ENCODE measurements at places on chromosomes 6 and 20.
A peak's percentile ranks its signal among the peaks of the same experiment; 100 is the strongest.

DNA sequence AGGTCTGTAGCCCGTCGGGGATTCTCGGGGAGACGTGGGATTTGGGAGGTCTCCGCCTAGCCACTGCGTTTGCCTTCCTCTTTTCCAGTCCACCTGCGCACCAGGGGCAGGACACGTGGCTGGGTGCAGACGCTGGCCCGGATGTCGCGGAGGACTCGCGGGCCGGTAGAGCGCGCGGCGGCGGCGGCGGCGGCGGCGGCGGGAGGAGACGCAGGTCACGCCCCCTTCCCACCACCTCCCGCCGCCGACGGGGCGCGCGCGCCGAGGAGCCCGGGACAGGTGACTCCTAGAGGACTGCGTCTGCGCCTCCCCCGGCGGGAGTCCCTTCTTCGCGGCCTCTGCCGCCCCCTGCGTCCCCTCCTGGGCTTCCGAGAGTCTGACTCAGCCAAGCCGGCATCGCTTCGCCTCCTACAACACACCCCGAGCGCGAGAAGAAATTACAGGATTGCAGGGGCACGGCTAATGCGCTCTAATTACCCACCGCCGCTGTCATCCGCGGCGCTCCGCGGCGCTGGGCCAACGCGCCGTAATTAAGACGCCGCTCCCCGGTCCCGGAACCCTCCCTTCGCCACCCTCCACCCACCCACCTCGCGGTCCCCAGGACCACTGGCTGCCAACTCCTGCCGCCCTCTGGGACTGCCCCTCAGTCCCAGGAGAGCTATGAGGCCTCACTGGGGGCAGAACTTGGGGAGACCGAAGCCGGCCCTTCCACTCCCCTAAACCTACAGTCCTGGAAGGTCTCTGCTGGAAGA, 124.5 kb downstream of the MRPL14 start:
- H3K4me3 ChIP-seq: peak overlapping the region; percentile 49
- peak; percentile 65 for DNase-seq
- H3K36me3 ChIP-seq: no peaks in the 10 kb centered on the region
- no peak overlapping the region for H3K27ac ChIP-seq
- H3K4me1 ChIP-seq: peaks cover 17% of the 10 kb centered on the region

GRCh38 chr6:33279971-33280511, 3.1 kb downstream of the B3GALT4 start:
- peaks cover 76% of the 10 kb centered on the region for H3K36me3 ChIP-seq
- H3K27me3 ChIP-seq: no peaks in the 10 kb centered on the region
- no peak overlapping the region for H3K27ac ChIP-seq
- DNase-seq: no peak

GRCh38 chr20:42067596-42067995, 449.4 kb upstream of the CHD6 start:
- no peaks in the 10 kb centered on the region for H3K4me1 ChIP-seq
- no peak for DNase-seq
- no peak overlapping the region for H3K27ac ChIP-seq
- no peaks in the 10 kb centered on the region for H3K27me3 ChIP-seq
- H3K36me3 ChIP-seq: no peaks in the 10 kb centered on the region
- no peak overlapping the region for H3K4me3 ChIP-seq

GRCh38 chr20:62662422-62662821, 20.1 kb downstream of the SLCO4A1 start:
- DNase-seq: no peak
- H3K4me3 ChIP-seq: no peak overlapping the region
- H3K27ac ChIP-seq: no peak overlapping the region
- no peaks in the 10 kb centered on the region for H3K36me3 ChIP-seq

- no peaks in the 10 kb centered on the region for H3K27me3 ChIP-seq
- DNase-seq: no peak
- no peaks in the 10 kb centered on the region for H3K4me1 ChIP-seq
- H3K4me3 ChIP-seq: no peak overlapping the region
Observed at GRCh38 chr6:15513801-15514711, 148.8 kb downstream of the DTNBP1 start.

All from tibial artery (tissue), 4 donors.